ENCODE measurements at places on chromosomes 3 and 15. TPM values are rescaled to one million over a fixed set of nuclear protein-coding genes. Genes with fewer than 3 reads are reported as not detected.

Gene SEMA3G
- total RNA-seq = 20.3 TPM

GRCh38 chr15:89301304-89302089 lies 33.1 kb downstream of the POLG start:
- no peaks in the 10 kb centered on the region for H3K4me1 ChIP-seq
- H3K27ac ChIP-seq = no peak overlapping the region
- H3K4me3 ChIP-seq = no peak overlapping the region
- H3K27me3 ChIP-seq = no peaks in the 10 kb centered on the region

- DNase-seq = no peak
- no peaks in the 10 kb centered on the region for H3K4me1 ChIP-seq
- no peaks in the 10 kb centered on the region for H3K36me3 ChIP-seq
- no peak overlapping the region for H3K27ac ChIP-seq
- H3K4me3 ChIP-seq = no peak overlapping the region
Measured at GRCh38 chr15:79778378-79778990, 118.3 kb downstream of the MTHFS start.

- no peaks in the 10 kb centered on the region for H3K36me3 ChIP-seq
- H3K4me3 ChIP-seq = peak overlapping the region; percentile 90
- H3K4me1 ChIP-seq = peaks cover 52% of the 10 kb centered on the region
- H3K27ac ChIP-seq = peak overlapping the region; percentile 85
Measured at GRCh38 chr3:56800130-56800831, 1.5 kb downstream of the ARHGEF3 start.

Gene INKA1
- not detected for total RNA-seq

GRCh38 chr3:16936233-16936632 lies 51.5 kb downstream of the PLCL2 start:
- no peak overlapping the region for H3K4me3 ChIP-seq
- H3K36me3 ChIP-seq = no peaks in the 10 kb centered on the region
- no peaks in the 10 kb centered on the region for H3K27me3 ChIP-seq
- H3K27ac ChIP-seq = no peak overlapping the region
- peaks cover 70% of the 10 kb centered on the region for H3K4me1 ChIP-seq

Gene UPK1B
- total RNA-seq = not detected

DNA sequence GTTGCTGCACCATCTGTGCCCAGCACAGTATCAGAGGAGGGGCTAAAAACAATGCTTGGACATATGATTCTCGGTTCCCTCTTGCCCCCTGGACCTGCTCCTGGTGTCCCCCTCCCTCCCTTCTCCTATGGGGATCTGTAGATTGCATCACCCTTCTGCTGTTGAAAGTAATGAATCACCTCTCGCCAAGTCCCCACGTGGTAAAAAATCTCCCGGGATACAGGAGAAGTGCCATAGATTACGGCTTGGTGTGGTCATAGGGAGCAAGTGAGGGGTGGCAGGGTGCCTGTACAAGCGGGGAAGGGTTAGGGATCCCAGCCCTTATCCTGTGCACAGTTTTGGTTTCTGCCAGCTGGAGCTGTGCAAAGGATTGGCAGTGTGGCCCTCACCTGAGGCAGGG lies 37.7 kb downstream of the AMOTL2 start:
- no peak overlapping the region for H3K4me3 ChIP-seq
- H3K27ac ChIP-seq = no peak overlapping the region

DNA sequence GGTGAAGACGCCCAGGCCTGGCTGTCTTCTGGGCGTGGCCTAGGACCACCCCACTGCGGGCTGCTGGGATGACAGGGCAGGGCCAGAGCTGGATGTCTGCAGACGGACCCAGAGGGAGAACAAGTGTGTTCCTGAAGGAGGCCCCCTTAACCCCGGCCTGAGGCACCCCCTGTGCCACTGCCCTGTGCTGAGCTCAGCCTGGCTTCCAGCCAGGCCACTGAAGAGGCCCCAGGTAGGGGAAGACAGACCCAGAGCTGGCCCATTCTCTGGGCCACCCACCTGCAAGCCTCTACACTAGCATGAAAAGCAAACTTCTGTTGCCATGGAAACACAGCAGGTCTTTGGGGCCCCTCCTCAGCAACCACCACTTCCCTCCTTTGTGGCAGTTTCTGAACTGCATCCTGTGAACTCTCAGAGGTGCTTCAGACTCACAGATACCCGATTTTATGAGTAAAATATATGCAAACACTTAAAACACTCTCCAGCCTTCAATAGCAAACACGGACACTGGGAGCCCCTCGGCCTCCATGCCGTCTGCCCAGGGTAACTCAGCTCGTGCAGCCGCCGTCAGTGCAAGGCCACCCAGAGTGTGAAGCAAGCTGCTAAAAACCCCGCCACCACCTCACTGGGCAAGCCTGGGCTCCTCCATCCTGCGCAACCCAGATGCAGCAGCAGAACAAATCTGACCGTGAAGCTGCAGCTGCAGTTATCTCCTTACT lies 42.5 kb downstream of the CMTM6 start:
- no peaks in the 10 kb centered on the region for H3K36me3 ChIP-seq
- H3K27ac ChIP-seq = no peak overlapping the region
- no peak overlapping the region for H3K4me3 ChIP-seq
- no peaks in the 10 kb centered on the region for H3K4me1 ChIP-seq

Data from gastrocnemius medialis (tissue), 4 donors.